ENCODE measurements at places on chromosomes 6 and 20.

DNA sequence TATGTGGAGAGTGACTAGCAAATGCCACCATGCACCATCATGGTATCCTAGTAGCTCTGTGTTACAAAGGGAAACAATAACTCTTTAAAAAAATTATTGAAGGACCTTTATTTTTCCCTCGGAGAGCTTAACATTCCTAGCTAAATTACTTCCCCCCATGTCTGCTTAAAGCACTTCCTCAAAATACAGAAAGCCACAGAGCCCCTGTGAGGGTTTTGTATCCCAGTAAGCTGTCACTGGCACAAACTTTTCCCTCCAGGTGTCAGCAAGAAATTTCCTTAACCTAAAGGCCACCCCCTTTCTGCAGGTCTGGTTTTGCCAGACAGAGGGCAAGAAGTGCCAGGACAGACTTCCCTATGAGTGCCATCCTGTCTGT is 340.0 kb upstream of the PRDM1 start:
- no peak for DNase-seq

DNA sequence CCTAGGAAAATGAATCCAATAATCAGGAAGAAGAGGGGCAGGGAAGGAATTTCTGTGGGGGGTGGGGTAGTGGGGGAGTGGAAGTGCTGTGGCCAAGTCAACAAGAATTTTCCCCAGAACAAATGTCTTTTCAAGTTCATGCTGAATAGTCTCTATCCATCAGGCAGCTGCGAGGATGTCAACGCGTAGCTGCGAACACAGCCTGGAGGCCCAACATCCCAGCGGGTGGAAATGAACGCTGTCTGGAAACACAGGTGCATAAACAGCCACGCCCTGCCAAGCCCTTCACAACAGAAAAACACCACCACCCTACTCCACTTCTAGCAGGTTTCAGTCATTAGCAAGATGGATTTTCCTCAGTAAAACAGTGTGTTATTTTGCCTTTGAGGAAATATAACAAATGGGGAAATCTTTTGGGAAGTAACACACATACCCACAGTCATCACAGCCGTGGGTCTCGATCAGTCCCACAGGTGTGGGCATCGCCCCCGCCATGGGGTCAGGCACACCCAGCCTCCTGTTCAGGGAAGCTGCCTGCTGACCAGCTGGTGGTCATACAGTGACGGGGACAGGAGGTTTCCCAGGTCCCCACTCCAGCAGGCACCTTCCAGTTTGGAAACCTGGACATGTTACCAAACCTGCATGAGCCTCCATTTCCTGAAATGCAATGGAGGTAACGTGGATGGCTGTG is 112.1 kb upstream of the THBS2 start:
- no peak for DNase-seq

DNA sequence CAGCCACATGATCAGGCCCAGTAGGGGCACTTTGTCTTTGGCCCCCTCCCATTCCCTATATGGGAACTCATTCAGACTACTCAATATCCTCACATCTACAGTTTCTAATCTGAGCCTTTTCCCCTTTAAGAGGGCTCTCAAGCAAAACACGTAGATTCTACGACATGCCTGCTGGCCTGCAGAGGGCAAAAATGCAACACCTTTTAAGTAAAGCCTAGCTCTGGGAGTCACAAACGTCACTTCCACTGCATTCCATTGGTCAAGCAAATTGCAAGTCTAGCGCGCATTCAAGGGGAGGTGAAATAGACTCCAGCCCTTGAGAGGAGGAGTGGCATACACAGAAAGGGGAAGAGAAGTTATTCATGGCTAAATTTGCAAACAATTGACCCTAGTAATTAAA is 70.6 kb downstream of the CDC40 start:
- DNase-seq = no peak

DNA sequence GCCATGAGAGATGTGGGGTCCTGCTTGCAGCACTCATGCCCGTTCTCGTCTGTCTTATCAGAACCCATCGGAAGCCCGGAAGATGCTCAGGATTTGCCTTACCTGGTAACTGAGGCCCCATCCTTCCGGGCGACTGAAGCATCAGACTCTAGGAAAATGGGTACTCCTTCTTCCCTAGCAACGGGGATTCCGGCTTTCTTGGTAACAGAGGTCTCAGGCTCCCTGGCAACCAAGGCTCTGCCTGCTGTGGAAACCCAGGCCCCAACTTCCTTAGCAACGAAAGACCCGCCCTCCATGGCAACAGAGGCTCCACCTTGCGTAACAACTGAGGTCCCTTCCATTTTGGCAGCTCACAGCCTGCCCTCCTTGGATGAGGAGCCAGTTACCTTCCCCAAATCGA is 8.3 kb downstream of the PI16 start:
- DNase-seq = no peak

DNA sequence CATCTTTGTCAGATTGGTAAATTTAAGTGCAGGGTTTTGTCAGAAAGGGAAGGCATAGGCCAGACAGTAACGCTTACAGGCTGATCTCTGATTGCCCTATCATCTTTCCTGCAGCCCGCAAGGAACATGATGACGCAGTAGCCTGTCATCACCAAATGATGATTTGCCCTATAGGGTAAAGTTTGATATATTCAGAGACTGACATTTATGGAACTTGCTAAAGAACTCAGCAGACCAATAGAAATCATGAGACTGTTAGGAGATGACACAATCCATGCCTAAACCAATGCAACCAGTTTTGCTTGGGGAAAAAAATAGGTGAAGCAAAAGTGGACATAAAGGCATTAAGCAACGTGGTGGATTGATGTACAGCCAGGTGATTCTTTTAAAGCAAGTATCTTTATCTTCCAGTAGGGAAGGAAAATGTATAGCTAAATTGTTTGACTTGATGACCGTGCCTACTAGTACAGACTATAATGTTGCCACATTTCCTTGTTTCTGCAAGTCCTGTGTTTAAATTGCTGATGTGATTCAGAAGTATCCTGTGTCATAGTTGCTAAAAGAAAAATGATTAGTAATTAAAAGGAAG is 2.4 kb downstream of the NUS1 start:
- no peak for DNase-seq

- DNase-seq = no peak
Measured at GRCh38 chr6:14458669-14459266, 341.2 kb downstream of the CD83 start.

DNA sequence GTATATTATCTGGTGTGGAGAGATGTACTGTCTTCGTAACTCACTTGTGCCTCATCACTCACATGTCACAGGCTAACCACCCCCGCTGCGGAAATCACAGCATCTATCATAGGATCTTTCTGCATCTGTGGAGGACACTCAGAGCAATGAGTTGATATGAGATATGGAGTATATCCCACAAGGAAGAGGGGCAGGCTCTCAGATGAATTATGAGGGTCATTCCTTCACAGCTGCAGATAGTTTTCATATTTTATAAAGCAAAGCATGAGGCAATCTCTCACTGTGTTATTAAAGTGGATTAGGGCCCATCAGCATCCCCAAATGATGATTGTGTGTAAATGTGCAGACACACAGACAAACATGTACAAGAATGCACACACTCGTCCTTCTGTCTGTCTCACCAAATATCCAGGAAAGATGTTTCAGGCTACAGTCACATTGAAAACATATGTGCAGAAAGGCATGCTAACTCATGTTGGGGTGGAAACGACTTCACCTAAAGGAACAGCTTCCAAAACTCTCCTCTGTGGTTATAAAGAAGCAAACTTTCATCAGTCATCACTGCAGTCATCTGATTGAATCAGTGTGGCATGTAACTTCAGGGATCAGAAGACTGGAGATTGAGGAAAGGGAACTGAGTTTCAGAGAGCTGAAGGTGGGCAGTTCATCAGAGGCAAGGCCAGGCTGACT is 164.7 kb downstream of the FOXC1 start:
- DNase-seq = no peak
